ENCODE measurements at places on chromosomes 1 and 21. TPM values are rescaled to one million over a fixed set of nuclear protein-coding genes. Genes with fewer than 3 reads are reported as not detected.

DNA sequence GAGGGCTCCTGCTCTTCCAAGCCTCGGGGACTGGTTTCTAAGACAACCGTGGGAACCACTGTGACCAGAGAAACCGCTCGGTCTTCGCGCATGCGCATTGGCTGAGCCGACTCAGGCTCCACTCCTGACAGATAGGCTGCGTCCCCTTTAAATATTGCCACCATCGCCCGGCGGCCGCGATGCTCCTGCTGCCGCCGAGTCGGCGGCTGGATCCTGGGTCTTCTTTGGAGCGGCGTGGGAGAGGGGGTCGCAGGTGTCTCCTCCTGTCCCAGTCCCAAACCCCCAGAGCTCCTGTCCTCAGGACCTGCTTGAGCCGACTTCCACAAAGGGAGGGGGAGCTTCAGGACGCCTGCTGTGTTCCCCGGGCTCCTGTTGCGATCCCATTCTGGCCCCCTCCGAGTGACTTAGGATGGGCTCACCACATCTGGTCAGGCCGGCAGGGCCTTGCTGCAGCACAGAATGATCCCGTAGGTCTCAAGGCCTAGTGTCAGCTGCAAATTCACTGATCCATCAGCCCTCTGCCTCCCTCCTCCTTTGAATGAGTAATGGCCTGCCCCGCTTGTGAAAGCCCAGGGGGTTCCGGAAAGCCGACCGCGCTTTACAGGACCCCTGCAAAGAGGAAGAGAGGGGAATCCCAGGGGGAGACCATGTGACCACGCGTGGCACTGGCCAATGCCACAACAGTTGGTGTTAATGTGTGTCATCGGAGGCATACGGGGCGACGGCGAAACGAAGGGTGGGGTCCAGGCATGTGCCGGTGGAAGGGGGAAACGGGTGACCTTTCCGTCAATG is 683.2 kb upstream of the TPTE start:
- no peaks in the 10 kb centered on the region for H3K36me3 ChIP-seq
- no peak overlapping the region for H3K27ac ChIP-seq
- H3K4me1 ChIP-seq = no peaks in the 10 kb centered on the region
- no peak for DNase-seq
- no peaks in the 10 kb centered on the region for H3K27me3 ChIP-seq

DNA sequence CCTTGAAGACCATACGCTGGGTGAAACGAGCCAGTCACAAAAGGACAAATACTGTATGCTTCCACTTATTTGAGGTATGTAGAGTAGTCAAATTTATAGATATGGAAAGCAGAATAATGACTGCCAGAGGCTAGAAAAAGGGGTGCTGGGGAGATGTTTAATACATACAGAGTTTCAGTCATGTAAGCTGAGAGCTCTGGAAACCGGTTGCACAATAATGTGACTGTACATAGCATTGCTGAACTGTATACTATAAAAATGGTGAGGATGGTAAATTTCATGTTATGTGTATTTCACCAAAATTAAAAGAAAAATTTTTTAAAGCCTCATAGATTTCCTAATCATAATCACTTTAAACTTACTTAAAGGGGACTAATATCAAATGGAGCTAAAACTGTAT is 110.8 kb downstream of the ZZZ3 start:
- DNase-seq = no peak
- H3K27ac ChIP-seq = no peak overlapping the region
- H3K36me3 ChIP-seq = peaks cover 30% of the 10 kb centered on the region
- no peak overlapping the region for H3K4me3 ChIP-seq
- no peaks in the 10 kb centered on the region for H3K4me1 ChIP-seq
- H3K27me3 ChIP-seq = no peaks in the 10 kb centered on the region

The ZZZ3 gene
- polyA plus RNA-seq = 7.0 TPM

- DNase-seq = peak; percentile 41
- H3K27ac ChIP-seq = no peak overlapping the region
- no peaks in the 10 kb centered on the region for H3K36me3 ChIP-seq
- H3K27me3 ChIP-seq = no peaks in the 10 kb centered on the region
- H3K4me3 ChIP-seq = no peak overlapping the region
- peaks cover 8% of the 10 kb centered on the region for H3K4me1 ChIP-seq
Measured at GRCh38 chr21:36854391-36854790, 112.1 kb downstream of the HLCS start.

GRCh38 chr21:44980562-44981489 is 41.0 kb downstream of the SLX9 start:
- H3K27ac ChIP-seq = no peak overlapping the region
- H3K36me3 ChIP-seq = peaks cover 18% of the 10 kb centered on the region
- no peaks in the 10 kb centered on the region for H3K27me3 ChIP-seq
- DNase-seq = no peak

DNA sequence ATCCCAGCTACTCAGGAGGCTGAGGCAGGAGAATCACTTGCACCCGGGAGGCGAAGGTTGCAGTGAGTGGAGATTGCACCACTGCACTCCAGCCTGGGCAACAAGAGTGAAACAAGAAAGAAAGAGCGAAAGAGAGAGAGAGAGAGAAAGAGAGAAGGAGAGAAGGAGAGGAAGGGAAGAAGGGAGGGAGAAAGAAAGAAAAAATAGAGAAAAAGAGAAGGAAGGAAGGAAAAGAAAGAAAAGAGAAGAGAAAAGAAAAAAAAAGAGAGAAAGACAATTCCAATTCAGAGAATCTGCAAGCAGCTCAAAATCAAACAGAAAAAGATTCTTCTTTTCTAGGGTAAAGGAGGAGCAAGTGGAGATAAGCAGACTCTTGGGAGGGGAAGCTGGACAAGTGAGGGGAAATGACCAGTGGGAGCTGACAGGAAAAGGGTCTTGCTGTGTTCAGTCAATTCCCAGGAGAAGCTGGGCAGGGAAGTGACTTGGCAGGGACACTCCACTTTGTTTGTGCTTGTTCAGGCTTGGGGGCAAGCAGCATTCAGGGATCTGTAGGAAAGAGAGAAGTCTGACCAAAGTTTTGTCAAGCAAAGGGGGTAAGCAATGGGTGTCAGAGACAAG is 3.6 kb upstream of the CAPN2 start:
- H3K4me1 ChIP-seq = peaks cover 72% of the 10 kb centered on the region
- peak overlapping the region; percentile 88 for H3K27ac ChIP-seq
- no peaks in the 10 kb centered on the region for H3K36me3 ChIP-seq
- DNase-seq = no peak
- H3K27me3 ChIP-seq = no peaks in the 10 kb centered on the region

DNA sequence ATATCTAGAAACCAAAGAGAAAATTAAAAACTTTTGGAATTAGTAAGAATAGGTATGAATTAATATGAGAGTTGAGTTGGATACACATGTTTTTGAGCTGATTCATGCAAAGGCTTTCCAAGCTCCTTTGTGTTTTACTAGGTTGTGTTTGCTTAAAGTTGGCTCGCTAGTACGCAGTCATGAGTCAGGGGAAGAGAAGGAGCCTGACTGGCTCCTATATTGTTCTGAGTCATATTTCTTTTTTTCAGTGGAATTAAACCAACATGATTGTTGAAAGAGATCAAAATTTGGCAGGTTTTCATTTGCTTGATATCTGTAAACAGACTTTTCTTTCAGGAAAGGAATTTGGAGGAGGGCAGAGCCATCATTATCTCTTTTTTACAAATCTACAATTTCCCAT is 66.7 kb downstream of the MAGI3 start:
- H3K36me3 ChIP-seq = no peaks in the 10 kb centered on the region
- H3K27me3 ChIP-seq = no peaks in the 10 kb centered on the region
- H3K4me1 ChIP-seq = peaks cover 7% of the 10 kb centered on the region
- DNase-seq = peak; percentile 5

The WNT4 gene
- polyA plus RNA-seq = 0.07 TPM

DNA sequence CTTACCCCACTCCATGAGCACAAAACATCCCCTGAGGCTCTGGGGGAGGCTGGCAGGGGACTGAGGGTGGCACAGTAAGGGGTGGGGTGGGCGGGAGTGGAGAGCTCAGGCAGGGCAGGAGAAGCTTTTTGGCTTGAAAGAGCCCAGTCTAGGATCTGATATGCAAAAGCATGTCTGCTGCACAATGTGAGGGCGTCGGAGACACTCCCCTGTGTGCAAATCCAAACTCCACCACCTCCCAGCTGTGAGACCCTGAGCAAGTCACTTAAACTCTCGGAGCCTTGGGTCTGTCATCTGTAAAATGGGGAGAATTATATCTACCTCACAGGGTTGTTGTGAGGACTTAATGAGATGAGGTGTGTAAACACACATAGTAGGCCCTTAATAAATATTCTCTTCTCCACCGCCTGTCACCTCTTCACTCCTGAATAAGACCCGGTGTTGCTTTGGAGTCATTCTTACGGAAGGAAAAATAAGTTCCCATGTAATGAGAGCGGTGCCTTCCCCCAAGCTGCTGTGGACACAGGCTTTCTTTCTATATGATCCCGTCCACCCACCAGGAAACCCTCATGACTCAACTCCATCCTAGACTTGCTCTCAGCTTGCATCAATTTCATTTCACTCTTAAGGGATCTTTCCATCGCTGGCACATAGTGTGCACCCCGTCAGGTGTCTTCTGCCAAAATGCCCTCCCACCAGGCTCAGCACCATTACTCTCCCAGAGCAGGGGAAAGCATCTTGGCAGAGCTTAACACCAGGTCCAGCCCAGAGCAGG is 12.5 kb downstream of the KCNN3 start:
- no peak overlapping the region for H3K4me3 ChIP-seq
- H3K36me3 ChIP-seq = no peaks in the 10 kb centered on the region
- H3K27me3 ChIP-seq = no peaks in the 10 kb centered on the region
- no peaks in the 10 kb centered on the region for H3K4me1 ChIP-seq

DNA sequence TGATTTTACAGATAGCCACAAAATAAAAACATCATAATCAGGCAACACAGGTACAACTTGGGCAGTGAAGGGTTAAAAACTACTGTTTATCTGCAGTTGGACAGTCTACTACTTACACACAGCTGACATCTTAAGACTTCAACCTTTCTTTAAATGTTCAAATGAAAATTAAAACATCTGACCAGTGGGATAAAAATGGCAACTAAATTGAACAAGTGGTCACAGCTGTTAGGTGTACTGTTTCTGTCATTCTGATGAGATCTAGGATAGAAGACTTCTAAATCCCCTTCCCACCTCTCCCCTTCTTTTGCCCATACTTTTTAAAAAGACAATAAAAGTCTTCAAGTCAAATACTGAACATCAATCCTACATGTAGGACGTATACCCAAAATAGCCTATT is 56.2 kb downstream of the ENAH start:
- peaks cover 25% of the 10 kb centered on the region for H3K4me1 ChIP-seq
- no peak for DNase-seq
- H3K27ac ChIP-seq = no peak overlapping the region
- H3K4me3 ChIP-seq = no peak overlapping the region
- H3K27me3 ChIP-seq = no peaks in the 10 kb centered on the region

The FCAMR gene
- polyA plus RNA-seq = not detected

DNA sequence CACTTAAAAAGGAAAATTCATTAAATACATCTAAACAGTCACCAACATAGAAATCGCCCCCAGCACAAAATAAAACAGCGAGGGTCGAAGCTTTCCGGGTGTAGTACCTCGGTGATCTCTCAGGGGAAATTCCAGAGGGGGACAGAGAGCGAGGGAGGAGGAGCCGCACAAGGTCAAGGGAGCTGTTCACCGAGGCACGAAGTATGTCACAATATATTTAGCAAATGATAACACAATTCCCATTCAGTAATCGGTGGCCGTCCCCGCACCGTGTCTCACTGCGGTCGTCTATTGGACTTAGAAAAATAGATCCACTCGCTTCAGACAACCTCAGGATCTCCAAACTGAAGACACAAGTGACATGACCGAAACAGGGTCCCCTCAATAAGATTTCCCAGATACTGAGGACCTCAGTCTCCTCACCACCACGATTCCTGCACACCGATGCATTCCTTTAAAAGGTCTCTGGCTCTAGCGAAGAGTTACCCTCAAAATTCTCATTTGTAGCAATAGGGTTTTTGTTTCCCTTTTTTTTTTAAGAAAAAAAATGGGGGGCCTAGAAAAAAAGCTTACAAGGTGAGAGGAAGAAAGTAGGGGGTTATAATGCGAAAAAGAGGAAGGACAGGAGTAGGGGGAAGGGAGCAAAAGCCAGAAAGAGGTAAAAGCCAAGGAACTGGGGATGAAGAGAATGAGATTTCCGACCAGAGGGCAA is 1.1 kb downstream of the LPGAT1 start:
- H3K36me3 ChIP-seq = peaks cover 14% of the 10 kb centered on the region
- peak; percentile 14 for DNase-seq
- H3K4me1 ChIP-seq = peaks cover 2% of the 10 kb centered on the region
- no peaks in the 10 kb centered on the region for H3K27me3 ChIP-seq
- peak overlapping the region; percentile 86 for H3K27ac ChIP-seq
- peak overlapping the region; percentile 71 for H3K4me3 ChIP-seq

DNA sequence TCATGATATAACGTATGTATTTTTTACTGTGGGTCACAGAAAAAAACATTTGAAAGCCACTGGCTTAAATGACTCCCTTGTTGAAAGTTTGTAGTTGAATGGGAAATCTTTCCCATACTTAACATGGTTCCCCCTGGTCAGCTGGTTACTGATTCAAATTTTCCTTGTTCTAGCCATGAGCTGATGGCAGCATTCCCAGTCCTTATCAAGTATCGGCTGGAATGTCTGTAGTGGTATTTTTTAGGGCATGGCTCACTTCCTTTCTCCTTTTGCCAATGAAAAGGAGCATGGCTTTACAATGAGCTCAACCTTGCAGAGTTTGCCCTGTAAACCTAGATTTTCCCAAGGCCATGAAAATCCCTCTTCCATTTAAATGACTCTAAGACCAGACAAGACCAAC is 55.7 kb downstream of the GIPC2 start:
- peaks cover 8% of the 10 kb centered on the region for H3K4me1 ChIP-seq
- DNase-seq = peak; percentile 68
- H3K27me3 ChIP-seq = no peaks in the 10 kb centered on the region
- H3K27ac ChIP-seq = peak overlapping the region; percentile 83
- no peaks in the 10 kb centered on the region for H3K36me3 ChIP-seq
- no peak overlapping the region for H3K4me3 ChIP-seq

DNA sequence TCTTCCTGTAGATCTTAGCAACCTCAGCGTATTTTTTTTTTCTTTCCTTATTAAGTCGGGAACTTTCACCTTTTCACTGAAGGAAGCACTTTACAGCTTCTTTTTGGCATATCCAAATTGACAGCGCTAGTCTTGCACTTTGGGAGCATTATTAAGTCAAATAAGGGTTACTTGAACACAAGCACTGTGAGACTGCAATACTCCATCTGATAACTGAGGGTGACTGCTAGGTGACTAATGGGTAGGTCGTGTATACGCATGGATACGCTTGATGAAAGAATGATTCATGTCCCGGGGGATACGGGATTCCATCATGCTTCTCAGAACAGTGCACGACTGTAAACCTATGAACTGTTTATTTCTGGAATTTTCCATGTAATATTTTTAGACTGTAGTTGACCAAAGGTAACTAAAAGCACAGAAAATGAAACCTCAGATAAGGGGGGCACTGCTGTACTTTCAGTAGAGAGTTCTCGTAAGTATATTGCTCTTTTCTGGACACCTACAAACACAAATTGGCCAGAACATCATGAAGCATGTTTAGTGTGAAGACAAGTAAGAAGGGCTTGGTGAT is 364.7 kb downstream of the SMYD3 start:
- H3K36me3 ChIP-seq = no peaks in the 10 kb centered on the region
- no peak overlapping the region for H3K27ac ChIP-seq
- no peaks in the 10 kb centered on the region for H3K27me3 ChIP-seq
- no peak for DNase-seq
- no peak overlapping the region for H3K4me3 ChIP-seq
- no peaks in the 10 kb centered on the region for H3K4me1 ChIP-seq

- DNase-seq = no peak
- H3K27ac ChIP-seq = no peak overlapping the region
- peaks cover 3% of the 10 kb centered on the region for H3K4me1 ChIP-seq
- H3K27me3 ChIP-seq = no peaks in the 10 kb centered on the region
- H3K36me3 ChIP-seq = no peaks in the 10 kb centered on the region
Measured at GRCh38 chr1:41573194-41573593, 88.7 kb upstream of the EDN2 start.

- no peak for DNase-seq
- H3K4me3 ChIP-seq = no peak overlapping the region
- peaks cover 3% of the 10 kb centered on the region for H3K27me3 ChIP-seq
- no peaks in the 10 kb centered on the region for H3K4me1 ChIP-seq
Measured at GRCh38 chr1:48676822-48677221, 99.9 kb downstream of the BEND5 start.

All from heart left ventricle (tissue), 16 donors.